CD4-positive, CD25-positive, alpha-beta regulatory T cell (primary cell): ENCODE measurements at places on chromosomes 5 and 9.

- DNase-seq, result no peak
Observed at GRCh38 chr9:27310582-27310981, 13.6 kb upstream of the EQTN start.

- no peak for DNase-seq
Observed at GRCh38 chr5:67293226-67293625, 96.6 kb upstream of the CD180 start.

DNA sequence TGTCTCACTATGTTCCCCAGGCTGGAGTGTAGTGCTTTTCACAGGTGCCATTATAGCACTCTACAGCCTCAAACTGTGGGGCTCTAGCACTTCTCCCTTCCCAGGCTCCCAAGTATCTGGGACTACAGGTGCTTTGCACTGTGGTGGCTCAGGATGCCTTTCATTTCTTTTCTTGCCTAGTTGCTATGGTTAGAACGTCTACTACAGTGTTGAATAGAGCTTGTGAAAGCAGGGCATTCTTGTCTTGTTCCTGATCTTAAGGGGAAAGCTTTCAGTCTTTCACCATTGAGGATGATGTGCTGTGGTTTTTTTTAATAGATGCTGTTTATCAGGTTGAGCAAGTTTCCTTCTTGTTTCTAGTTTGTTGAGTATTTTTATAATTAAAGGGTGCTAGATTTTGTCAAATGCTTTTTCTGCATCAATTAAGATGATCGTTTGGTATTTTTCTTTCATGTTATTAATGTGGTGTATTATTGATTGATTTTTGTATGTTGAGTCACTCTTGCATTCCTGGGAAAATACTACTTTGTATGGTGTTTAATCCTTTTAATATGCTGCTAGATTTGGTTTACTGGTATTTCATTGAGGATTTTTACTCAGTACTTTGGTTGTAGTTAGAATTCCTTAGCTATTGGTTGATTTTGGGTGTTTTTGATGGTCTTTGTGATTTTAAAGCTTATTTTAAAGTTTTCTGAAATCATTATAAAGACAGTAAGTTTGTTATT is 35.6 kb downstream of the GPBP1 start:
- DNase-seq, result no peak

- no peak for DNase-seq
Observed at GRCh38 chr5:13325765-13326164, 618.7 kb downstream of the DNAH5 start.

- DNase-seq, result no peak
Observed at GRCh38 chr5:99386406-99387077, 457.7 kb upstream of the CHD1 start.

DNA sequence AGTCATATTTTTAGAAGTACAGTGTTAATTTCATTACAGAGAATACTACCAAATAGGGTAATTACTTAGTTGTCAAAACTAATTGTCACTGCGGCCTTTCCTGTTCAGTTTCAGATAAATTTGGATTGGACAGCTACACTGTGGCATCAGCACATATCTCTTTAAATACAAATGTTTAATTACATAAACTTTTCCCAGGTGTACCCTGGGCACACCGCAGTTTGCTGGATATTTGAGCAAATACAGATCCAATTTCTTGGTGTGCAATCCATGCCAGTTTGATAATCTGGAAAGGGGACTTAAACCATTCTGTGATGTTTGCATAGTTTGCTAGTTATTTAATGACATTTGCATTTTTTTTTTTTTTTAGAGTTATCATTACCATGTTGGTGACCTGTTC is 10.8 kb downstream of the ATP6V0E1 start:
- DNase-seq, result no peak

- no peak for DNase-seq
Observed at GRCh38 chr5:169980418-169981053, at the start of gene INSYN2B. Gene INSYN2B (minus strand): TSS chr5:169980495. CDS start chr5:169883898, 96,597 bp downstream.

GRCh38 chr9:109893241-109893640 is 113.2 kb downstream of the PALM2AKAP2 start:
- no peak for DNase-seq

DNA sequence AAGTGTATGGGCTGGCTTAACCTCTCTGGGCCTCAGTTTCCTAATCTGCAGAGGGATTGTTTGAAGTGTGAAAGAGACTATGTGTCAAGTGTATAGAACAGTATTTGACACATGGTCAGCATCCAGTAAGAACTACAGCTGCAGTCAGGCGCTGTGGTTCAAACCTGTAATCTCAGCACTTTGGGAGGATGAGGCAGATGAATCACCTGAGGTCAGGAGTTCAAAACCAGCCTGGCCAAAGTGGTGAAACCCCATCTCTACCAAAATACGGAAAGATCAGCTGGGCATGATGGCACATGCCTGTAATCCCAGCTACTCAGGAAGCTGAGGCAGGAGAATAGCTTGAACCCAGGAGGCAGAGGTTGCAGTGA is 31.9 kb upstream of the STING1 start:
- DNase-seq, result no peak

- peak; percentile 84 for DNase-seq
Observed at GRCh38 chr9:72362680-72363139, 2.3 kb downstream of the ZFAND5 start.

DNA sequence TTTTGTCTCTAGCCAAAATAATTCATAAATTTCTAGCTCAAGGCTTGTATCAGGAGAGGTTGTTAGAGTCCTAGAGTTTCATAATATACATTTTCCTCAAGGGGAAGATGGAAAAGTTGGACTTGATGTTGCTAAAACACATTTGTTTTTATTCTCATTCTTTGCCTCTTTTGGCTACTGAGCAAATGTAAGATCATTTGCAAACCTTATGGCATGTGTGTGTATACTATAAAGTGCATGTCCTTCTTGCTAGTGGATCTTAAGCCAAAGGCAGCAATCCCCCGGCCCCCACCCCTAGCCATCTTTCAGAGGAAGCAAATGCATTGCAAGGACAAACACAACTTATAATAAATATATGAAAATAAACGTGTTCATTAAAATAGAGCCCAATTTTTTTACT is 43.0 kb downstream of the ADAMTSL1 start:
- DNase-seq, result no peak

DNA sequence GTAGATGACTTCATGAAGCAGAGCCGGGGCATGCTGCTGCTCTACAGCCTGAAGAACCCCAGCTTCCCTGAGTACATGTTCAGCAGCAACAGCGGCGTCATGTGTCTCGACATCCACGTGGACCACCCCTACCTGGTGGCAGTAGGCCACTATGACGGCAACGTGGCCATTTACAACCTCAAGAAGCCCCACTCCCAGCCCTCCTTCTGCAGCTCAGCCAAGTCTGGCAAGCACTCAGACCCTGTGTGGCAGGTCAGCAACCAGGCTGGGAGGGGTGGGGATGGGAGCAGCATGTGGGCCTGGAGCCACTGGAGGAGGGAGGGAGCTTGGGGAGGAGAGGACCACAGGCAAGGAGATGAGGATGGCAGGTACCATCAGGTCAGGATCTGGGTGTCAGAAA is 16.2 kb downstream of the ENHO start:
- no peak for DNase-seq

DNA sequence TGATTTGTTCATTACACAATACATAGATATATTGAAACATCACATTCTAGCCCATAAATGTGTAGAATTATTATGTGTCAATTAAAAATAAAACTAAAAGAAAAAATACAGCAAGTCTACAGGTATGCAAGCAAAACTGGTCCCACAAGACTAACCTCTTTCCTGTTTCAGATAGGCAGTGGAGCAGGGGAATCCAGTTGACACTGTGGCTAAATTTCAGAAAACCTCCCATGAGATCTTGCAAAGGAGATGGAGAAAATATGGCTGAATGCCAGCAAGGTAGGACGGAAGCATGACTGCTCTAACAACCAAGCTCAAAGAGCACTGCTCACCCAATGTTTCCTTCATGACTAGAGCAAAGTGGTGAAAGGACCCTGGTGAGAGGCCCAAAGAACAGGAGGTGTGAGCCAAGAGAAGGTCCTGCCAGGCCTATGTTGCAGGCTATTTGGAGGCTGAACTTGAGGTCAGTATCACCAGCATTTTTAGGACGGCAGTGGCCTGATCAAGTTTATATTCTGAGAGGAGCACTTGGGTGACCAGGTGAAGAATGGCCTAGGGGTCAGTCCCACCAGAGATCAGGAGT is 1.1 kb upstream of the SH3TC2 start:
- no peak for DNase-seq

- no peak for DNase-seq
Observed at GRCh38 chr9:71916834-71917534, 5.5 kb downstream of the C9orf85 start.

GRCh38 chr9:19624519-19624918 is 164.3 kb downstream of the SLC24A2 start:
- no peak for DNase-seq

DNA sequence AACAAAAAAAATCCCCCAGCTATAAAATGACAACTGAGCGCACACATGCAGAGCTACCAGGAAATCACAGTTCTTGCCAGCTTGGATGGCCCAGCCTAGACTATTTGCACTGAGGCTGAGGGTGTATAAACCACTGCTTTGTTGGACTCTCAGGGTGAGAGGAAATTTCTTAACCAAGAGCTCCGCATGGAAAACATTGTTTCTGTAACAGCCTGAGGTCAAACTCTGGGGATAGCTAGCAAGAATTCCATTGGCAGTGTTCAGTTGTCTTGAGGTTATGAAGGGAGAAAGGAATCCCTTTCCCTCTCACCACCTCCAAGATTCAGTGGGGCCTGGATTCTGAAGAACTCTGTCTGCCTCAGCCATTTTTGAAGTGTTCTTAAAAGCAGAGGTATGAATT is 360.0 kb downstream of the OSTF1 start:
- DNase-seq, result no peak

DNA sequence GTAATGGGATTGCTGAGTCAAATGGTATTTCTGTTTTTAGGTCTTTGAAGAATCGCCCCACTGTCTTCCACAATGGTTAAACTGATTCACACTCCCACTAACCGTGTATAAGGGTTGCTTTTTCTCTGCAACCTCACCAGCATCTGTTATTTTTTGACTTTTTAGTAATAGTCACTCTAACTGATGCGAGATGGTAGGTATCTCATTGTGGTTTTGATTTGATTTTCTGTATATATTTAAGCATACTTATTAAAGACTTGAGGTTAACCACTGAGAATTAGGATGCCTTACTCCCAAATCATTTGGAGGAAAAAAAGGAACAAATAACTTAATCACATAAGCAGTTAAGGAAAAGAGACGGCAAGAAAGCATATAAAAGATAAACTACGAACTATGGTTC is 181.6 kb upstream of the FST start:
- DNase-seq, result no peak

DNA sequence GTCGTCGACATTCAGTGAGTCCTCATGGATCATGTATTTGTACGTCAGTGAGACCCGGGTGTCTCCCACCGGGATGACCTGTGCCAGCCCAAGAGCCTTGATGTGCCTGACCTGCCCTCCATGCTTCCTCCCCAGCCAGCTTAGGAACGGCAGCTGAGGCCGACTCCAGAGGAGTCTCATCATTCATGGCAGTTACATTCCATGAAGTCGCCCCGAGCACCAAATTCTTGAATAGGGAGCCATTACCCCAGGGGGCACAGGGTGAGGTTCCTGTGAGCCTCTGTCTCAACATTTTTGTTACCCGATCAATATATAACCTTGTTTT is 67.8 kb downstream of the ZNF354C start:
- DNase-seq, result no peak

GRCh38 chr5:159049844-159050315 is 49.8 kb downstream of the EBF1 start:
- DNase-seq, result no peak

DNA sequence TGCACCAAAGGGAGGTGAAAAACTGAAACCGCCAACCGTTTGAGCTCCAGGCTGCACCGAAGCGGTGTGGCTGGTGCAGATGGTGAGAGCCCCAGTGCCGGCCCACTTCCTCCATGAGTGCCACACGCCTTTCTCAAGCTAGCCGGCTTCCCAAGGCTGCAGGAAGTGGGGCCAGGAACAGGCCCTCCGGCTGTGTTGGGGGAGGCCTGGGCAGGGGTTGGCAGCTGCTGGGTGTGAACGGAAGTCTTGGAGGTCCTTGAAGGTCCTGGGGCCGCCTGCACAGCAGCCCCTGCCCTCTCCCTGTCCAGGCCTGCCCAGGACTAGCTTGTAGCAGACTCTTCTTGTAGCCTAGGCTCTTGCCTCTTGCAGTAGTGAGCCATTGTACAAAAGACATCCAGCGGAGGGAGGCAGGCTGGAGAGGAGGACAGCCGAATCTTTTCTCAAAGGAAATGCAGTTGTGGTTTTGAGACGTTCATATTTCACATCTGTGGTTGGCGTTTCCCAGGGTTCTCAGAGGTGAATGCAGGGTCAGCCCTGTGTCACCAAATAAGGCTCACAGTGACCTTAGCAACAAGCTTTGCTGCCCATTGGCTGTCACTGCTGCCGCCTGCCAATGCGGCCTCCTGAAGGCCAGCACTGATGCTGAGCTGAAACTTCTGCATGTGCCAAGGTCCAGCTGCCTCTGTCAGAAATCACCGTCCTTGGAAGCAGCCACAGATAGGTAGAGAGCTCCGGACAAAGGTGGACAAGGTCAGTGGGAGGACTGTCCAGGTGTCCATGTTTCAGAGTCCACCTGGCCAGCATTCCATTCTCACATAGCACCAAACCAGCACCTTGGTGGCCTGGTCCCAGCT is 23.9 kb downstream of the IRF1 start:
- peak; percentile 47 for DNase-seq

DNA sequence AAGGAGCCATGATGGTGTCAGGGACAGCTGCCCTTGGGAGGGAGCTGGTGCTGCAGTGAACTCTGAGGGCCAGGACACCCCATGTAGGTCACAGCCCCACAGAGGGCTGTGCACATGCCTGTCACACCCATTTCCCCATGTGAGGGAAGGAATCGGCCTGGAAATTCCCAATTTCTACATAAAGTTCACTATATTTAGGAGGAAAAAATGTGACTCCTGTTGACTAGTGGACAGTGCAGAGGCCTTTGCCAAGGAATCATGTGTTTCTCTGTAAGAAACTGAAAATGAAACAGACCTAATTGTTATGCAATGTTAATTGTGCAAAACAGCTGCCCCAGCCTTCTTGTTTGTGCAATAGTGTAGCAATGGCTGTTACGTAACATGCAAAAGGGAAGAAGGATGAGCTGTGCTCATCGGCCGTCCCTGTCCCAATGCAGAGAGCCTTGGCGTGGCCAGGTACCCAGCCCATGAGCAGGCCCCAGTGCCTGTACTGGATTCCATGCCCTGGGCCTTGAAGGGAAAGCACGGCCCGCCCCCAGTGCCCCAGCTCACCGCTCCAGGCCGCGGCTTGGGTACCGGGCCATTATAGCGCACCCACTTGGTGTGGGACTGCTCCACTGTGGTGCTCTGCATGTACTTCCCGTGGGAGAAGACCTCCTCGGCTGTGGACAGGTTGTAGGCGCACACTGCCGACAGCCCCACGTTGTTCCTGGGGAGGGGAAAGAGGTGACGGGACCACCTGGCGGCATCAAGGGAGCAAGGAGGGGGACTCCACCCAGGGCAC is 70.0 kb downstream of the SECISBP2 start:
- no peak for DNase-seq

- no peak for DNase-seq
Observed at GRCh38 chr5:79509244-79509885, 4.6 kb downstream of the HOMER1 start.

GRCh38 chr5:143806579-143806978 is 5.4 kb upstream of the HMHB1 start:
- no peak for DNase-seq

- no peak for DNase-seq
Observed at GRCh38 chr5:111394586-111394985, 117.7 kb downstream of the STARD4 start.

- DNase-seq, result no peak
Observed at GRCh38 chr9:88936132-88936531, 55.1 kb upstream of the S1PR3 start.

- no peak for DNase-seq
Observed at GRCh38 chr5:143674469-143674786, 137.5 kb upstream of the HMHB1 start.
